NCI-H1930 (cell line): ENCODE measurements at places on chromosomes 7 and 10.

DNA sequence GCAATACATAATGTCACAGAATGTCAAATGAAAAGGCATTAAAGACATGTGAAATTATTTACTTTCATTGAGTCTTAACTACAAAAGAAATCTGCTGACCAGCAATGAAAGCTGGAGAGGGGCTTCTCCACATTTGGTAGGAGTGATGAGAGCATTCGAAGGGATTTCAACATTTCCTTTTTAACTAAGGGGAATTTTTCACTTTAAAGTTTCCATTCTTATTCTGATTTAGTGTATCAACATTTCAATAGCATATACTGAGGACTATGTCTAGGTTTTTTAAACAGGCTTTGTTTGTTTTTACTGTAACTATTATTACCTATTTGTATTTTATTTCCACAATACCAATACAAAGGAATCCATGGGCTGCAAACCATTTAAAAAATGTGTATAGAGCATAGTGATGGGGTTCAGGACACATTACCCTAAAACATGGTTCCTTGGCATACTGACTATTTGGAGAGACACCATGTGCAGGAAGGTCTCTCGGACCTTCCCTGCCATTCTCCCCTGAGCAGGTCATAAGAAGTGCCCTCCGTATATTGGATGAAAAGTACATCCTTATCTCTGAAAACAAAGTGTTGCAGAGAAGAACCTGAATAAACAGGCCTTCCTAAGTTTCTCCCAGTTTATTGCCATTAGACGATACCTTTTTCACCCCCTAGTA is 278.7 kb downstream of the DOCK4 start:
- DNase-seq, result no peak

GRCh38 chr10:100216006-100216405 is 13.4 kb downstream of the CHUK start:
- no peak for DNase-seq

- DNase-seq, result no peak
Observed at GRCh38 chr10:96395931-96396877, 37.4 kb upstream of the OPALIN start.

- DNase-seq, result no peak
Observed at GRCh38 chr10:51886438-51887068, 187.2 kb upstream of the CSTF2T start.

DNA sequence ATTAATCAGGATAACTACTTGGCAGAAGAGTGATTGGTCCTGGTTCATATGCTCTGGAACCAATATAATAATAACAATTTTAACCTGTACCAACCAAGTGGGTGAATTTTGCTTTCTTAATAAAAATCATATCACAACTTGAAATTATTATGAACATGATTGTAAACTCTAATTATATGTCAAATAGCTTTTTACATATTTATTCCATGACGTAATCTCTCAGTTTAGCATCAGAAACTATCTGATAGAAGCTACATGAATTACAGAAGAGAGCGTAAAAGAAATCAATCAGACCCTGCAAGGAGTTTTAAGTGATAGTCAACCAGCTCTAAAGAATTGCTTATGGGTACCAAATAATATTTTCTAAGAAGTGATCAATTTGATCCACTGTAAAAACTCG is 10.1 kb downstream of the GNG11 start:
- DNase-seq, result no peak

- DNase-seq, result no peak
Observed at GRCh38 chr10:111579473-111579872, 502.6 kb downstream of the ADRA2A start.

DNA sequence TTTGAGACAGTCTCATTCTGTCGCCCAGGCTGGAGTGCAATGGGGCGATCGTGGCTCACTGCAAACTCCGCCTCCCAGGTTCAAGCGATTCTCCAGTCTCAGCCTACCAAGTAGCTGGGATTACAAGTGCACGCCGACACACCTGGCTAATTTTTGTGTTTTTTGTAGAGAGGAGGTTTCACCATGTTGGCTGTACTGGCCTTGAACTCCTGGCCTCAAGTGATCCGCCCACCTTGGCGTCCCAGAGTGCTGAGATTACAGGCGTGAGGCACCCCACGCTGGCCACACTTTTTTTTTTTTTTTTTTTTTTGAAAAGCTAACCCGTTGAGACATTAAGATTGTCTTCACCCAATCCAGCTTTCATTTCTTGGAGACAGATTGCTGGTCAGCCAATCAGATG is 2.1 kb downstream of the ZNF273 start:
- DNase-seq, result no peak

DNA sequence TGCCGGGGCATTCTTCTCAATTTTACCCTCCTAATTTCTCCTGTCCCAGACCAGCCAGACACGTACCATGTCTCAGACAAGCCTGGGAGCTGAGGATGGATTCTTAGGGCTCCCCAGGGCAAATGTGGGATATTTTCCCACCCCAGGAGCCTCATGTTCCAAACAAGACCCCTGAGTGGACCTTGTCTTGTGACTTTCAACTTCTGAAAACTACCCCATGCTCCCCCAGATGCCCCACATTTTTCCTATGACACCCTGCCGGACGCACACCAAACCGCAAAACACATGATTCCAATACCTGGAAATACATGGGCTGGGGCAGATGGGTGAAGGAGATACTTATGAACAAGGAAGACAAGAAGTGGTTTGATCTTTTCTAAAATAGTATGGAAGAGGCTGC is 874 bp downstream of the GIMAP5 start:
- no peak for DNase-seq

- no peak for DNase-seq
Observed at GRCh38 chr10:118497227-118497626, 98.2 kb downstream of the PRLHR start.

- DNase-seq, result no peak
Observed at GRCh38 chr7:8514781-8515519, 81.5 kb downstream of the NXPH1 start.

DNA sequence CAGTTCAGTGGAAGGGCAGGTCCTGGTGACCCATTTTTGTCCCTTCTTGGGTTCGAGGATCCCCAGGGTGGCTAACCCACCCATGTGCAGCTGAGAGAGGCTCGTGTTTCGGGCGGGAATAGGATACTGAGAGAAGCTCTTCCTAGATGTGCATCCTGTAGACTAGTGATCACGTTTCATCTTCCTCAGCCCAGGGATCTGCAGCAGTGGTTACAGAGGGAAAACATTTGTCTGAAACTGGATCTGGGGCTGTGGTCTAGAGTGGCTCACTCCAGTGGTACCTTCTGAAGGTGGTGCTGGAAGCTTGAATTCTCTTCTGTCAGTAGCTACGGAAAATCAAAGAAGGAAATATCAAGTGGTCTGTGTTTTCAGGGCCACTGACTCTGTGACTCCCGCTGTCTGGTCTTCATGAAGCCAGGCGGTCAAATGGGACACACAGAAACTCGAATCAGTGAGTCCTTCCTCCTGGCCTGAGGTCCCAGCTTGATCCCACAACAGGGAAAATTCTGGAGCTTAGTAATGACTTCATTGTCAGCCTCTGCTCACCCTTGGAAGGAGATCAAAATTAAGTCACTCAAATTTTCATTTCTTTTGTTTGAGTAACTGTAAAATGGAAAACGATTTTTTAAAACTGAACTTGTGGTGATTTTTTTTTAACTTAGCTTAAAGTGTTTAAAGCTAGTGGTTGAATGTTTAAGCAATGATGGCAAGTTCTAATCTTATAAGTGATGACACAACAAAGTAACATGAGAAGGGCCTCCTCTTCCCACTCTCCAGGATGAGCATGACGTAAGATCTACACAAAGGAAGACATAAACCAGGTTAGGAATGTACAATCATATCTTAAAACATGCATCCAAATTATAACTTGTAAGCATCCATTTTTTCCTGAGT is 469.3 kb upstream of the KLF6 start:
- DNase-seq, result no peak

DNA sequence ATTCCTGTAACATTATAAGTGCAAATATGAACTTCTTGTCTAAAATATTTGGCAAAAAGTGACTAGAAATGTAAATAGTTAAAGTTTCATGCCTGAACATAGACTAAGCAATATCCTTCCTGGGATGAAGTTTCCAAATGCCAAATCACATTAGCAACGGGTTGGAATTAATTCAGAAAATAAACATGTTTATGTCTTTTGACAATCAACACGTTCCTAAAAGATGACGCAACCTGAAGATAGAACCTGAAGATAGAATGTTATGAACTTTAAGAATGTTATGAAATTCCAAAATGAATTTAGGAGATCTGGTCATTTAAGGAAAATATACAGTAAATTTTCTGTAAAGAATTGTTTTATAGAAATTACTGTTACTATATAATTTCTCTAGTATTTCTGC is 9.2 kb downstream of the LAMB4 start:
- no peak for DNase-seq

GRCh38 chr10:5546891-5547680 is 22.3 kb downstream of the CALML3 start:
- no peak for DNase-seq

GRCh38 chr7:116218051-116218645 is 7.8 kb downstream of the TES start:
- DNase-seq, result no peak

- no peak for DNase-seq
Observed at GRCh38 chr10:81978238-81978637, 103.2 kb downstream of the NRG3 start.

DNA sequence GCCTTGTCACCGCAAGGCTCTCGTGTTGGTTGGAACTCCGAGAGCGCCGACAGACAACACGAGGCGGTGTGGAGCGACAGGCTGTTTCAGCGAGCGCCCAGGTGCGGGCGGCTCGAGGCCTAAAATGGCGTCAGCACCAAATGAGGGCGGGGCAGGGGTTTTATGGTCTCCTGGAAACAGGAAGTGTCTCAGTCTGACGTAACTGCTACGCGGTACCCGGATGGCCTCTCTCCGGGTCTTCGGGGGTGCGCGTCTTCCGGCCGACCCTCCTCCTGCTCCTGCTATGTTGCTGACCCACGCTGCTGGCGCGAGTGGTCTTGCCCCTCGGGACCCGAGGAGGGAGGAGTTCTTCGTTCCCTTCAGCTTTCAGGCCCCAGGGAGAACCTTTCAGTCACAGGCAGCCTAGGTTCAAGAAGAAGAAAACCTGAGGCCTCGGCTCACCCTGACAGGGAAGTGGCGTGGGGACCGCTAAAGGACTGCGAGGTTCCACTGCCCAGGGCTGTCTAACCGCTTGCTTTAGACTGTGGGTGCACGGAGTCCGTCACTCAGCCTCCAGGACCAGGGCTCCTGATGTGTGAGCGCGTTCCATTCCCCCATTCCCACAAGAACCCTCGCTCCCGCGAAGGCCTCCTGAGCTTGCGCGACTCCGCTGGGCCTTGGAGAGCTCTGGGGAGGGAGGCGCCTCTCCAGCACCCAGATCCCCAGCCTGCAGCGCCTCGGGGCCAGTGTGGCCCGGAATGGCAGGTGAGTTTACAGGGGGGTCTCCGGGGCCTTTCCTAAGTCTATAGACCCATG is 77.3 kb downstream of the GLRX3 start:
- DNase-seq, result no peak

GRCh38 chr7:55510621-55511020 is 61.7 kb downstream of the VOPP1 start:
- no peak for DNase-seq

DNA sequence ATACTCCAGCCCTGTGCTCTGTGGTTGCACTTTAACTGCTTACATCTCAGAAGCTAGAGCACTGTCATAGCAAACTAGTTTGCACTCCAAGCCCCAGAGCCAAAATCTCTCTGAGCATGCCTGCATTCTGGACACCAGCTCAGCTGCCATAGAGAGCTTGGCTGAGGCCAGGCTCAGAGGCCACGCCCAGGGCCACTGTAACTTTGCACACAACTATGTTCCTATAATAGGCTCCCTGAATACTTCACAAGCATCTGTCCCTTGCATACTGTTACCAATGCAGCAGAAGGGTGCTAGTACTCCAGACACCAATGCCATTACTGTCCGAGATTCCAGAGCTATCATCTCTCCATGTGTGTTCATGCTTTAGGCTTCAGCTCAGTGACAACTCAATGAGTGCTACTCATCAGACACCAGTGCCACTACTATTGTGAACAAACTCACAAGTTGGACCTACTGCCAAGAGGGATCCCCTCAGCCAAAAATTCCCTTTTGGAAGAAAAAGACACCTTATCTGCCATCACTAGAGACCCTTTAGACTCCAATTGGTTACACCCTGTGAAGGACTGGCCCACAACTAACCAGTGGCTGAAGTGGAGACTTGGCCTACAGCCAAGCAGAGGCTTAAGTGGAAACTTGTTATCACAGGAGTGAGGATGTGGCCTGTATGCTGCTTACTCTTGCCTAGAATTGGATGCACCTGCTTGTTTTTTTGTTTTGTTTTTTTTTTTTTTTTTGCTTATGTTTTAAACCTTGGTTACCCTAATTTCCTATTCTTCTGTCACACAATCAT is 211.6 kb upstream of the MAGI2 start:
- DNase-seq, result no peak

GRCh38 chr7:33698041-33698440 is 207.3 kb upstream of the BMPER start:
- no peak for DNase-seq

DNA sequence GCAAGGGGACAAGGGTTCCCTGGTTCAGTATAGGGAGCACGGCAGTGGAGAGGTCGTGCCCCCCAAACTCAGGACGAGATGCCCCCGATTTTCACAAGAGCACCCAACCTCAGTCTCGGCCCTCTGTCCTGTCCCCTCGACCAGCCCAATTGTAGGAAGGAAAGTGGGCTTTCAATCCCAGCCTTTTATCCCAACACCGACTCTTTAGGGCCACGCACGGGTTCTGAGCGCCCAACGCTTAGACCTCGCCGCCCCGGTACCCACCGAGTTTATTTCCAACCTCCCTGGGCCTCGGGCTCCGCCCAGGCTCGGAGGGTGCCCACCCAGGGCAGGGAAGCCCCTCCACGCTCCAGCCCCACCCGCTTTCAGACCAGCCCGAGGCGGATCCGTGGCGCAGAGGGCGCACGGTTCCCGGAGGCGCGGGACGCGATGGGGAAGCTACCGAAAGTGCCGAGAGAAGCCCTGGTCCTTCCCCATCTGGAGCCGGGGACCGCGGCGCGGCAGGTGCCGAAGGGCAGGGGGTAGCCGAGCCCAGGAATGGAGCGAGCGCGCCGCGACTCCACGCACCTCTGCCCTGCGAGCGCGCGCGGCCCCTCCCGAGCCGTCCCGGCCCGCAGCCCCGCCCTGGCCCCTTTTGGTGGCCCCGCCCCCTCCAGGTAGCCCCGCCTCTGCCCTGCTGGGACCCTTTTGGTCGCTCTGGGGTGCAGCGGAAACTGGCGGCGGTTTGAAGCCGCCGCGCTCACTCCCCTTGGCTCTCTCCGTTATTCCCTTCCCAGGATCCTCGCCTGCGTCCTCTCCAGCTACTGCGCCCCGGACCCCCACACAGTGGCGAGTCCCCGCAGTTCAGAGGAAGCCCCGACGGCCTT is 20.4 kb downstream of the GRID2IP start:
- no peak for DNase-seq

DNA sequence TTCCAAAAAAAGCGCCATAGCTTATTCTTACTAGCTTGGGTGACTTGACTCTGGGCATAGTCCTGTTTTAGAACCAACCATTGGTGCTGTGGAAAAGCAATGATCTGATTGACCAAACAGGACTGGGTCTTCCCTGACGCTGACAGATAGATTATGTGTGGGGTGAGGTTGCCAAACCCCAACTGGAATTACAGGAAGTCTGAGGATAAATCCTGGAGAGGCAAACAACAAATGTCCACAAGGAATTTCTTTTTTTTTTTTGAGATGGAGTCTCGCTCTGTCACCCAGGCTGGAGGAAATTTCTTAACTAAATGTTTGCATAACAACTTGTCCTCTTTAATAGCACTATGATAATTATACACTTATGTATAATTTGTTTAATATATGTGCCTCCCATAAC is 19.2 kb downstream of the GCC1 start:
- DNase-seq, result no peak
